ENCODE measurements at places on chromosomes 11 and 22. TPM values are rescaled to one million over a fixed set of nuclear protein-coding genes. Genes with fewer than 3 reads are reported as not detected.
A peak's percentile ranks its signal among the peaks of the same experiment; 100 is the strongest.

The SLC6A5 gene
- polyA plus RNA-seq: not detected

The TMEM45B gene
- 0.37 TPM for polyA plus RNA-seq

GRCh38 chr22:29050457-29050856 is 11.2 kb downstream of the C22orf31 start:
- DNase-seq: no peak

DNA sequence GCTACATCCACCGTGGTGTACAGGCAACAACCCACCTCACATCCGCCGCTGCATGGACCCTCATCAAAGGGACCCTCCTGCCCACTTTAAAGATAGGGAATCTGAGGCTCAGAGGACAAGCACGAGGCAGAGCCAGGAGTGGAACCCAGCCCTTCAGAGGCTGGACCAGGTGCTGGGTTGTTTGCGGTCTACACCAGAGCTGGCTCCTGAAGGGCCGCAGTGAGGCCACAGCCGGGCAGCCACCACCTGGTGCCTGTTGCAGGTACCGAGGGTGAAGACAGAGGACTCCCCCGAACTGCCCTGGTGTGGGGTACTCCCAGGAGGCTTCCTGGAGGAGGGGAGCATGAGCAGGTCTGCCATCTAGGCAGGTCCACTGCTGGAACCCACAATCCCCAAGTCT is 78.8 kb downstream of the DHCR7 start:
- DNase-seq: no peak

GRCh38 chr11:7021318-7021717 is 1.0 kb downstream of the NLRP14 start:
- no peak for DNase-seq

GRCh38 chr22:45090497-45090910 is 73.2 kb upstream of the NUP50 start:
- peak; percentile 48 for DNase-seq

GRCh38 chr11:57511741-57512430 is 3.6 kb downstream of the SLC43A1 start:
- DNase-seq: no peak

Data from cardiac muscle cell (in vitro differentiated cells and primary cell).